ENCODE measurements at places on chromosomes 3 and 15.

GRCh38 chr3:11559816-11560633 is 83.7 kb downstream of the VGLL4 start:
- no peak for DNase-seq

DNA sequence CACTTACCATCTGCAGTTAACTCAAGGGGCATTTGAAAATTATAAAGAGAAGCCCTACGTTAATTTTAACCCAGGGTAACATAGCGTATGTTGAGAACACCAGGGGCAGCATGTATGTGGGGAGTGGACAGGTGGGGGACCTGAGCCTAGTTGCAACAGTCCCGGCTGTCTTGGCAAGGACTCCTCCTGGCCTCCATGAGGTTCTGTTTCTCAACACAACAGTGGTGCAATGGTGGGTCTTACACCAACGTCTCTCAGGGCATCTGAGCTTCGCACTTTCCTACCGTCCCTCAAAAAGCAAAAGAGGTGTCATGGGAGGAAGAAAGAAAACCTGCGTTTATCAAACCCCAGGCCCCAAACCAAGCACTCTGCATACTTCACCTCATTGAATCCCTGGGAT is 50.6 kb downstream of the MGLL start:
- no peak for DNase-seq

DNA sequence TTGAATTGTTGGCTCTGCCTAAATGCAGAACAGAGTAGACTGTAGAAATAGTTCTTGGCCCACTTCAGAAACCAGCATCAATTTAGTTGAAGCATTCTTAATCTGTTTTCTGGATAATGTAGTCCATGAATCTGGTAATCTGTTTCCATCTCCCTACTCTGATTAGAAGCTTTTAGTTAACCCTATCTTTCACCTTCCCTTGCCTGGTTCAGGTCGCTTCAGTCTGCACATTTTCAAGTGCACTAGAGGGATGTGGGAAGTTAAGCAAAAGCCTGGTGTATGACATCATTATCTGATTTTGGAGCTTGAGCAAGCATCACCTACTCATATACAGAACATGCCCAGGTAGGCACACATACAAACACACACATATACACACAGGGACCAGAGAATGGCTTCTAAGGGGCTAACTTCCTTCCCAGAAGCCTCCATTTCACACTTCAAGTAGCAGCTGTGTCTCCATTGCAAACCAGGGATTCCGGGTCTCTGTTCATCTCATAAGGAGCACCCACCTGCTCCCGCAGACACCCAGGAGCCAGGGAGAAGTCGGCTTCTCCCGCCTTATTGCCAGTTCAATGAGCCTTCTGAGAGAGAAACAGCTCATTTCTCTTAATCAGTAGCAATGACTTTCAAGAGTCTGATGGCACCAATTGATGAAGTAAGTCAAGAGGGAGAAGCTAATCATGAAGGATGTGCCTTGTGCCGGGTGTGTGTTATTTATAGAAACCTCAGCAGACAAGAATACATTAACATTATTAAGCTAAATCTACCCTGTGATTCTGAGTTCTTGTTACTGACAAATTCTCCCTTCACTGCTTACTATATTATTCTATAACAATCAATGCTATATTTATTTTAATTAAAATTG is 347.9 kb upstream of the STAC start:
- no peak for DNase-seq

- DNase-seq, result no peak
These were observed 115.0 kb downstream of the NR1D2 start for GRCh38 chr3:24060055-24060454.

- no peak for DNase-seq
These were observed 22.6 kb upstream of the GPD1L start for GRCh38 chr3:32083702-32084270.

DNA sequence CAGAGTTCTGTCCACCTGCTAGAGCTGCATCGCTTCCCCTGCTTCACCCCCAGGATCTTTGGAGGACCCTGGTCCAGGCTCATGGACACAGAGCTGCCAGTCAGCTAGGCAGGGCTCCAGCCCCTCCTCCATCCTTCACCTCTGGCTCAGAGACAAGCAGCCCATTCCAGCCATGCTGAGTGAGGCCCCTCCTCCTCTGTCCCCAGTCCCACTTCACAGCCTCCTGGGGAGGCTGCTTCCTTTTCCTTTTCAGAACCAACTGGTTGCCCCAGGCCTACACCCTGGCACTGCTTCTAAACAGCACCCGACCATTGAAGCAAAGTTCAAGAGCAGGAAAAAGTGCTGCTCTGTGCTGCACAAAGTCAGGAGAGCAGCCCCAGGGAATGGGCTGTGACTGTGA is 22.2 kb downstream of the IQSEC1 start:
- no peak for DNase-seq

- DNase-seq, result no peak
These were observed 133.2 kb downstream of the CHSY1 start for GRCh38 chr15:101118615-101119014.

DNA sequence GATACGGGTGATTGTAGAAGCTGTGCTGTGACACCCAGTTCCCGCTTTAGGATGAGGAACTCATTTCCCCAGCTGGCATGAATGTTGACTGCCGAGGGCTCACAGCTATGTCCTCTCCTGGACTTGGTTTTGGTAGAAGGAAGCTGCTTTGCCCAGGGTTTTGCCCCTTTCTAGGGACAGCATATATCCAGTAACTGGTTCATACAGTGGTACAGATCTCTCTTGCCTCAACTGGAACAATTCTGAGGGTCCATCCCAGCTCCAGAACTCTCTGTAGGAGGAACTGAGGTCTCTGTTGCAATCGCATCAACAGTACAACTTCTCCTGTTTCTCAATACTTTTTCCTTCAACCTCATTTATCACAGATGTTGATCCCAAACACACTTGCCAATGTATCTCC is 54.5 kb upstream of the FNDC3B start:
- no peak for DNase-seq

DNA sequence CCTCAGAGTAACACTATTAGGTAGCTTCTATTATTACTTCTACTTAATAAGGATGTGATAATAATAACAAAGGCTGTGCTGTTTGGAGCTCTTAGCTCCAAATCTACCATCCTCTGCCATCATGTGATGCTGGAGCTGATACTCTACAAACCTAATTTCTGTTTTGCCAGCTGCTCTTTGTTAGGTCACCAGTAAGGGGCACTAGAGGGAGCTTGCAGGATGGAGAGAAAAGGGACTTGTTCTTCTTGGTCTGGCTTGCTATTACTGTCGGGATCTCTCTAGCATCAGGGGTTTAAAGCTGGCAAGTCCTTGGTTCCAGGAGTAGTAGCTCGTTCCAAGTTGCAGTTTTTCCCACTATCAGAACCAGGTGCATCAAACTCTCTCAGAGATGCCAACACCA is 194.9 kb upstream of the KBTBD8 start:
- no peak for DNase-seq

DNA sequence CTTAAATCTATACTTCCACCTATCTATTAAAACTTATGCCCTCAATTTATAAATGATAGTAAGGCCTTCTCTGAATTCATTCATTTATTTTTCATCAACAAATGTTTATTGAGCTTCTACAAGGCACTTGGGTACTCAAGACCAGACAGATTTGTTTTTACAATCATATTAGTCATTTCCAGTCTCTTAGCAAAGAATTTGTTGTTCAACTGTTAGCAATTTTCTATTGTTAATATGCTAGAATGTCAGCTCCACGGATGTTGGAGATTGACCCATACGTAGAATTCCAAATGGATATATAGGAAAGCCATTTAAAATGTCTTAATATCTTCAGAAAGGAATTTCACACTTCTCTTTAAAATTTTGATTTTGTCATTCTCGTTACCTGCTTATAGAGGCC is 36.7 kb downstream of the ZBTB38 start:
- no peak for DNase-seq

GRCh38 chr3:52784021-52784621 is 6.7 kb downstream of the ITIH1 start:
- DNase-seq, result no peak

- DNase-seq, result no peak
These were observed 9.5 kb upstream of the ABHD17C start for GRCh38 chr15:80685628-80686027.

- no peak for DNase-seq
These were observed 1.1 kb downstream of the TP63 start for GRCh38 chr3:189632242-189632641.

GRCh38 chr3:72067721-72068120 is 282.8 kb upstream of the PROK2 start:
- no peak for DNase-seq

GRCh38 chr15:66936861-66937582 is 128.4 kb upstream of the SMAD3 start:
- no peak for DNase-seq

DNA sequence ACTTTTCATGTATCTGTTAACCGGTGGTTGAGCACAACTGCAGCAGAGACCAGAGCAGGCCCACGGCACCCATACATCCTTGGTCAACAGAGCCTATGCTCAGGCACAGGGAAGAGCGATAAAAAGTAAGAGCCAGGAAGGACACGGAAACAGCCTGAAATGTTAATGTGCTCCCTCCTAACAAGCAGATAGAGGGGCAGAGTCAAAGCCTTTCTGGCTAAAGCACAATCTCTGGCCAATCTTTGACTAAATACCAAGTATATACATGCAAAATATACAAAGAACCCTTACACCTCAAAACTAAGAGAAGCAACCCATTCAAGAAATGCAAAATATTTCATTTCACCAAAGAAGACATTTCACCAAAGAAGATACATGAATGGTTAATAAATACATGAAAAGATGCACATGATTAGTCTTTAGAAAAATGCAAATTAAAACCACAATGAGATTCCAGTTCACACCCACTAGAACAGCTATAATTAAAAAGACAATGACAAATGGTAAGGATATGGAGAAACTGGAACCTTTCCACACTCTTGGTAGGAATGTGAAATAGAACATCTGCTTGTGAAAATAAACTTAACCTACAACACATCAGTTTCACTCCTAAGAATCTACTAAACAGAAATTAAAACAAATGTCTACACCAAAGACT is 88.0 kb downstream of the OSBPL10 start:
- no peak for DNase-seq

DNA sequence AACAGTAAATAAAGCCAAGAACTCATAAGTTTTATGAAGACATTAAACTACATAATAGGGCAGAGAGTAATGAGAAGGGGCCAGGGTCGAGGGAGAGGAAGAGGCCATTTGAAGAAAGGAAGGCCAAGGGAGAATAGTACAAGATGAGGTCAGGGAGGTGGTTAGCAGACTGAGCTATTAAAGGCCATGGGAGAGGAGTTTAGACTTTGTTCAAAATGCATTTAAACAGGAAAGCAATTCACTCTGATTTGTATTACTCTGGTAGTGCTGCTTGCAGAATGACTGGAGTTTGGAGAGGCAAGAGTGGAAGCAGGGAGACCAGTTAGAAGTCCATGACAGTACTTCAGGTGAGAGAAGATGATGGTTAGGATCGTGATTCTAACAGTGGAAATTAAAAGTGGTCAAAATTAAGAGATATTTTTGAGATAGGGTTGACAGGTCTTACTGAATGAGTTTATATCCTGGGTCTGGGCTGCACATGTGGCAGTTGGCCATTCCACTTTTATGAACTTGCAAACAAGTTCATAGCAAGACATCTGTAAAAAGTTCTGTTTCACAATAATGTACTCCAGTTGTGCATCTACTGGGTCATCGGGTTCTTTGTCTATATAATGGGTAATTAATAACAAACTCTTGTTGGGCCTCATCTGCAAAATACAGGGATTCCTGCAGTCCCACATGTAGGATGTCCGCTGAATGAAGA is 16.3 kb downstream of the PPP2R3A start:
- DNase-seq, result no peak

DNA sequence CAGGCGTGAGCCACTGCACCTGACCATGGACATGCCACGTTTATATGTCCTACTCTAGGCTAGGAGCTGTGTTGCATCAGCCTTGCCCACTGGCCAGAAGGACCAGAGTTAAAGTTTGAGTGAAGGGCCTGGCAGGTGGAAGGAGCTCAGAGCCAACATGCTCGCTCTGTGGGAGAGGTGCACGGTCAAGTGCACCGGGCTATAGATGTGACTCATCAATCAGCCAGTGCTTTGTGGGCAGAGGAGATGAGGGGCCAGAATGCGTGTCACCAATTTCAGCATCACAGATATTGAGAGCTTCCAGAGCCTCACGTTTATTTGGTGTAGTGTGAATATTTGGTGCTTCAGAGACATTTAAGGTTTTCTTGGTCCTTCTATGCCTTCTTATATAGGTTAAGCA is 137.3 kb upstream of the KBTBD8 start:
- no peak for DNase-seq

GRCh38 chr3:34056951-34057390 is 258.5 kb downstream of the PDCD6IP start:
- DNase-seq, result no peak

DNA sequence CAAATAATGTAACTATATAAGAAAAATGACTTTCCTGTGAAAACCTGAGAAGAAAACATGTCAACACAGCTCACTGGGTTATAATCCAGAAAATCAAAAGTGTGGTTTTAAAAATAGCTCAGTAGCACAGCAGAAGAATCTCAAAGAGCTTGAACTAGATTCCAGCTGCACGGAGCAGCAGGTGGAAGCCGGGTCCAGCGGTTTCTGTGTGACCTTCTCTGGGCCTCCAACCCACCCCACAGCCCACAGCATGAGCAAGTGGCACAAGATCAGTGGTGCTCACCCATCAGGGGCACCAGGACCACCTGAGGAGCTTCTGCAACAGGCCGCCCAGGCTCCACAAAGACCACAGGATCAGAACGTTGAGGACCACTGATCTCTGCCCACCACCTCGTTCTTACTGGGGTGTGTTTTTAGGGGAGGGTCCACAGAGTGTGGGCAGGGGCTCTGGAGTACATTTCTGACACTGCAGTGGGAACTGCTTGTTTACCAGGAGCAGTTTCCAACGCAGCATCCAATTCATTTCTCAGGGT is 23.2 kb downstream of the SLC41A3 start:
- DNase-seq, result no peak

GRCh38 chr15:28900041-28900891 is 14.5 kb downstream of the APBA2 start:
- no peak for DNase-seq

DNA sequence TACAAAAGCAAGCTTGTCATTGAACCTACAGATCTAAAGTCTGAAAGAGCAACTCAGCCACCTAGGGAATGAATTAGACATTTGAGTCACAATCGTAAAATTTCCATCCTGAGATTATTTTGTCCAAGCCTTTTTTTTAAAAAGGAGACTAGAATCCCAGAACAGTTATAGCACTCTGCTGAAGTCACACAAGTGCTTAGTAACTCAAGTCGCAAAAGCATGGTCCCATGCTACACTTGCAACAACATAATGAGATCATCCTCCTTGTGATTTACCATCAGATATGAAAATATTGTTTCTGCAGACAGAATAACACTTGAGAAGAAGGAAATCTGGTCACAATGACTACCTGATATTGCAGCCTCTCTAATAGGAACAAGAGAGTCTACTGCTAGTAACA is 106.7 kb downstream of the ZIC4 start:
- DNase-seq, result no peak

GRCh38 chr3:22106213-22106896 is 355.3 kb upstream of the ZNF385D start:
- DNase-seq, result no peak

- no peak for DNase-seq
These were observed 272.9 kb downstream of the TIGIT start for GRCh38 chr3:114566767-114567166.
